Activated gamma-delta T cell treated with anti-CD3 and anti-CD28 coated beads, Interleukin-2, amount 50 U/mL, for 16 hours (primary cell): ENCODE measurements at places on chromosomes 12 and 14.

GRCh38 chr12:58238411-58238810 is 297.0 kb downstream of the ATP23 start:
- no peak for DNase-seq

DNA sequence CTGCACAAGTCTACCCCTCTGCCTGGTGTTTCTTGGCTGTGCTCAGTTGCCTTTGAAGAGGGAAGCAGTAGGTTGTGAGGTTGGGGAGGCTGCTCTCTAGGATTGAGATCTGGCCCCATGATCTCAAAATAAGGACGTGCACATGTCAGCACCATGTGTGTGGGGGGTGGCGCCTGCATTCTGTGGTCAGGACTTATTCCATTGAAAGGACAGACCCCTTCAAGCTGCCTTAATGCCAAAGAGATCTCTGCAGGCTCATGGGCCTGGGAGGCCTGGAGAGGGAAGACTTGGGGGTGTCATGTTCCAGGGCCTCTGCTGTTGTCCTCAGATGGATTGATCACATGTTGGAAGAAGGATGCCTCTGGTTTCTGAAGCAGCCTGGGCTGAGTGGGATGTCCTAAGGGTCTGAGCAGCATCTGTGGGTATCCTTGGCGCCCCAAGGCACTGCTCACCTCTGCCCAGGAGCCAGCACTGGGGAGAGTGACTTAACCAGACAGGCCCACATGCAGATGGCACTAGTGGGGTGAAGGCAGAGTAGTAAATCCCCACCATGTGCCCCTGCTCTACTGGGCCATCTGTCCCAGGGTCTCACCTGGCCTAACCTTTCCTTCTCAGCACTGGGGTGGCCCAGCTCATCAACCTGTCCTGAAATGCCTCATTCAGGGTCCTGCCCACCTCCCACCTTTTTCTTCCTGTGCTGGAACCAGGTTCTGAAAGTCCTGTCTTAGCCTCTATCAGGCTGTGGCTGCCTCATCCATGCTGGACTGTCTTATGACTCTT is 118.9 kb downstream of the ADGRD1 start:
- no peak for DNase-seq

GRCh38 chr12:116346222-116346621 is 68.7 kb upstream of the MED13L start:
- DNase-seq, result no peak

GRCh38 chr12:92702754-92703679 is at the start of gene PLEKHG7:
PLEKHG7 (plus strand) TSS chr12:92702989; CDS start chr12:92706632, 3,643 bp downstream.
- no peak for DNase-seq

- no peak for DNase-seq
These were observed 203.0 kb upstream of the SFSWAP start for GRCh38 chr12:131507881-131508280.

DNA sequence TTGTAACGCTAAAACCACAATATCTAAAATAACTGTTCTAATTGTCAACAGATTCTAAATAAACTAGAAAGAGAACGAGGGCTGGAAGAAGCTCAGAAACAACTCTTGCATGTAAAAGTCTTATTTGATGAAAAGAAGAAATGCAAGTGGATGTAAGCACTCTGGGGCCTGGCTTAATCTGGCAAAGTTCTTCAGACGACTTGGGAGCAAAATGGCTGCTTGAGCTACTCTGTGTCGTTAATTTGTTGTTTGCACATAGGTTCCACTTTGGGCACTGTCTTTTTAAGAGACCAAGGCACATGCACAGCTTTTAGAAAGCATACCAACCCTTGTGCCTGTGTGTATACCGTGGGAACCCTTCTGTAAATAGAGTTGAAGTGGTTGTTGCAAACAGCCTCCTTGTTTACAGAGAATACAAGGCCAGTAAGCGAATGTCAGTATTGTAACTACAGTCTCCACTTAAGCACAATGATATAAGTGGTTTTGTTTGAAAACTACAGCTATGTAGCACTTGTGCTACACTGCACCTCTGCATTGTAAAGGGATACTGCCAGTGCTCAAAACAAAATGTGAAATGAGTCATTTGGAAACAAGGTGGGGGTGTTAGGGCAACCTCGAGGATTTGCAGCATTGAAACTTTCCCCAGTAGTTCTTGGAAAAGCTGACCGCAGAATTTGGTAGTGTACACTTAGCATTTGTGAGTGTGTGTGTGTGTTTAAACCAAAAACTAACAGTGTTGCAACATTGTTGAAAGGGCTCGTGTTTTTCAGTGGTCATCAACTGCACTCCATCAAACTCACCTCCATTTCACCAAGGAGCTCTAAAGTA is 154.3 kb downstream of the CEP83 start:
- no peak for DNase-seq

- no peak for DNase-seq
These were observed 4.6 kb downstream of the TTC7B start for GRCh38 chr14:90811641-90812040.

- DNase-seq, result no peak
These were observed 4.0 kb downstream of the PNN start for GRCh38 chr14:39179042-39179441.

GRCh38 chr12:3560295-3560620 is 69.3 kb downstream of the PRMT8 start:
- DNase-seq, result no peak

- no peak for DNase-seq
These were observed 64.9 kb downstream of the ETNK1 start for GRCh38 chr12:22689876-22690275.
